ENCODE measurements at places on chromosomes 1 and 21.

DNA sequence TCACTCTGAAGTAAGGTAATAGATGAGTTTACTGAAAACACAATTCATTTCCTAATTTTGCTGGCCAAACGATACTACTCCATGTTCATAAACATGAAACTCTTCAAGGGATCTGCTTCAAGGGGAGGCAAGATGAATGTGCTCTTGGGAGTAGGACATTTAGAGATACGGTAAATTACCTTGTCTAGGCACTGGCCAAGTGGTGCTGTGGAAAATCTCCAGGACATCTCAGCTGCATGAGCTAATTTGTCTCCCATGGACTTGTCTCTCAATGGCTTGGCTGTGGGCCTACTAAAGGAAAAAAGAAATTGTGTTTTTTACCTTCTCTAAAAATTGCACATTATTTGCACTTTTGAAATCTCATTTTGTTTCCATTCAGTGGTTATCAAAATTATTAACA lies 780.6 kb downstream of the LTN1 start:
- no peak for DNase-seq

DNA sequence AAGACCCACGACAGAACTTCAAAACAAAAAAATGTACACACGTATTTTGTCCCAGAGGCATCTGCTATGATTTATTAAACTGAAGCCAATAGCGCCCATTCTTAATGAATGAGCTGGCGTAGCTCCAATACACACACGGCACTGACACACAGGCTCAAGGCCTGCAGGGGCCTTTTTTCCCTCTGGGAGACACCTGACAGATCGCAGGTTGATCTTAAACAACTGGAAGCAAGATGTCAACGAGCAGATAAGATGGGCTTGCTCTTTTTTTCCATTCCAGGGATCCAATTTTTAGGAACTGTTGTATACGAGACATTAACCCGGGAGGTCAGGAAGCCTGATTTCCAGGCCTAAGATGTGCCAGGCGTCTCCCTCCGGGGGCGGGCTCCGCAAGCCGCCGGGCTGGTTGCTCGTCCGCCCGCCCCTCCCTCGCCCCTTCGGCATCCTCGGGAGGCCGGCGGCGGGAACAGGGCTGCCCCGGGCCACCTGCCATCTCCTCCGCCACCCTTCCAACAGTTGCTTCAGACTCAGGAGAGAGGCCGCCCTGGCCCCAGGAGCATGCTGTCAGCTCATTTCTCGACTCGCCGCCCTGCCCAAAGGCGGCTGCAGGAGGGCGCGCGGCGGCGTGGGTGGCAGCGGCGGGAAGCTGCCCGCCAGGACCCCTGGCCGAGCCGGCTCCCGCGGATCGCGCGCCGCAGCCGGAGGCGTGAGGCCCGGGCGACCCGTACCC lies 735 bp downstream of the TTC13 start:
- peak; percentile 45 for DNase-seq

DNA sequence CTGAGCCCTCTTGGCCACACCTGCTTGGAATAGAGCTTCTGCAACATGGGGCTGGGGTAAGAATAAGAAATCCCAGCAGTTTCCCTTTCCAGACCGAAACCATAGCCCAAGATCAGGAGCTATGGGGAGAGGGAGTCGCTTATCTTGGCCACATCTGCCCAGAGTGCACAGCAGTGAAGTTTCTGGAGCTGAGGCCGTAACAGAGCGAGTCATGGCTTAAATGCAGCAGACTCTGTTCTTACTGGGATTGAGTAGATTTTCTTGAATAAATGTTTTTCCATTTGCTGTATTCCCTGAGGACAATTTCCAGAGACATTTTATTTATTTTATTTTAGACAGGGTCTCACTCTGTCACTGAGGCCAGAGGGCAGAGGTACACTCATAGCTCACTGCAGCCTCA lies 33.5 kb downstream of the CFAP57 start:
- DNase-seq = no peak

GRCh38 chr1:47655521-47656300 lies 217.9 kb downstream of the FOXD2 start:
- no peak for DNase-seq

DNA sequence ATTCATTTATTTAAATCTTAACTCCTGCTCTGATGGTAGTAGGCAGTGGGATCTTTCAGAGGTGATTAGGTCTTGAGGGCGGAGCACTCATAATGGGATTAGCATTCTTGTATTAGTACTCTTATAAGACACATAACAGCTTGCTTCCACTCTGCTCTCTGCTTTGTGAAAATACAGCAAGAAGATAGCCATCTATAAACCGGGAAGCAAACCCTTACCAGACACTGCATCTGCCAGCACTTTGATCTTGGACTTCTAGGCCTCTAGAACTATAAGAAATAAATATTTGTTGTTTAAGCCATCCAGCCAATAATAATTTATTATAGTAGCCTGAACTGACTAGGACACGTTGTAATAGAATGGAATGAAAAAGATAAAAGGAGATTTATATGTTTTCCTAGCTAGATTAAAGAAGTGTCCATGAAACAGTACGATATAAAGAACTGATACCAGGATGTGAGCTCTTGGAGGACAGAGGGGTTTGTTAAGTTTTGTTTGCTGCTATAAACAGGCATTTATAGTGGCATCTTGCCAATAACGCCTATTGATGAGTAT lies 869.9 kb downstream of the MRPL39 start:
- no peak for DNase-seq

DNA sequence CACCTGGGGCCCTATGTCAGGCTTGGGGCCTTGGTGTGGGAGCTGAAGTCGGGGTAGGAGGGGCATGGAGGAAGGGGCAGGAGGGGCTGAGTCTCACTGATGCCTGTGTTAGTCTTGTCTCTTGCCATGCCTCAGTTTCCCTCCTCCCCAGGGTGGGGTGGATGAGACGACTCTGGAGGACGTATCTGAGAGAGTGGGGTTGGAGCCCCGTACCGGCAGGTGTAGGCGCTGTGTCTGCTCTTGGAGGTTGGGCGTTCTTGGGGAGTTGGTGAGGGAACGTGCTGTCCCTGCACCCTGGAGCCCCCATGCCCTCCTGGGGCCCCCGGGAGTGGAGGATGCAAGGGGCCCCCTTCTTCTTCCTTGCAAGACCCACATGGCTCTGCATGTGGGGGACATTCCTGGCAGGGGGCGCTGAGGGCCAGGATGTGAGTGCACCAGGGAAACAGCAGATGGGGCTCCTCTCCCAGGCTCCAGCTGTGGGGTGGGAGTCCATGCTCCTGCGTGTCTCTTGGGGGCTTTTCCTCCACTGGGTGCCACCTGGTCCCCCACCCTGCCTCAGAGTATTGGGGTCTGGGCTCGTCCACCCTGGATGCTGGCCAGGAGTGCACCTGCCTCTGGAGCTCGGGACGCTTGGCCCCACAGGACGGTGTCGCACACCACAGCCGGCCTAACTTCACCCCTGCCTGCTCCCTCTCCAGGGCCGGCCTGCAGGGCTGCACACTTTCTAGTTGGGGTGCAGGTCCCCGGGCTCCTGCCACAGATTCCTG lies 1.4 kb upstream of the TNFRSF14 start:
- peak; percentile 70 for DNase-seq

- no peak for DNase-seq
Measured at GRCh38 chr1:212225871-212226302, 59.3 kb upstream of the PPP2R5A start.

DNA sequence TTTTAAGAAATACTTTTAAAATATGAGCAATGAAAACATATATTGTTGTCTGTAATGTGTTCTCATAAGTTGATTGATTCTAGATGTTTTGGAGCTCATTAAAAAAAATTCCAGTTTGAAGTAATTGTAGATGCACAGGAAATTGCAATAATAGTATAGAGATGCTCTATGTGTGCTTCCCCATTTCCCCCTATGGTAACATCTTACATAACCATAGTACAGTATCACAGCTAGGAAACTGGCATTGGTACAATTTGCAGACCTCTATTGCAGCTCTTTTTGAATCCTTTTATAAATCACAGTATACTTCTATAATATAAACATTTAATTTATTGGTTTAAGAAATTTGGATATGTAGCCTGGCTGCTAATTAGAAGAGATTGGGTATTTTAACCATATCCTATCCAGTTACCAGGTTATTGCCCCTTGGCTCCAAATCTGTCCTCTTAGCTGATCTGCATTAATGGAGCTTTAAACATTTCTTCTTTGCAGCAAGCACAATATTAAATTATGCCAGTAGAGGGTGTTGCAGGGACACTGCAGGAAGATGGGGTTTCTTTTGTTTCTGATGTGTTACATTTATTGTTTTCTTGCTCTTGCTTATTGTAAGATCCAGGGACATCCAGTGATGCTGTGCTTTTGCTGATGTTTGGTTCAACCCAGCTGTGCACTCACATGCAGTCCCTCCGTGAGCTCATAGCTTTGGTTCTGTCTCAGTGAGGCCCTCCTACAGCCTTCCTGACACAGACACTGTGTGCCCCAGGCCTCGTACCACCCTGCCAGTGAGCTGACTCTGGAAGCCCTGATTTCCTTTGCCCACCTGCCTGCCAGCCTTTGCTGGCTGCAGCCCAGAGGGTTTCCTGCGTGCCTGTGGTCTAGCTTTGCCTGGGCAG lies 103.3 kb downstream of the RABGAP1L start:
- no peak for DNase-seq

GRCh38 chr1:5385956-5386355 lies 606.3 kb downstream of the NPHP4 start:
- DNase-seq = no peak

GRCh38 chr1:163565166-163565565 lies 243.4 kb downstream of the NUF2 start:
- DNase-seq = no peak

DNA sequence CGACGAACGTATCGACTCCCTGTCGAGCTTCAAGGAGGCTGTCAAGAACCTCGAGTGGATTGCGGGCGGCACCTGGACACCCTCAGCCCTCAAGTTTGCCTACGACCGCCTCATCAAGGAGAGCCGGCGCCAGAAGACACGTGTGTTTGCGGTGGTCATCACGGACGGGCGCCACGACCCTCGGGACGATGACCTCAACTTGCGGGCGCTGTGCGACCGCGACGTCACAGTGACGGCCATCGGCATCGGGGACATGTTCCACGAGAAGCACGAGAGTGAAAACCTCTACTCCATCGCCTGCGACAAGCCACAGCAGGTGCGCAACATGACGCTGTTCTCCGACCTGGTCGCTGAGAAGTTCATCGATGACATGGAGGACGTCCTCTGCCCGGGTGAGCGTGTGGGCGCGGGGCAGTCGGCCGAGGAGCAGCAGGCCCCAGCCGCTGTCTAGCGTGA lies 28.0 kb downstream of the COL6A2 start:
- no peak for DNase-seq

GRCh38 chr1:66768965-66769364 lies 16.7 kb downstream of the DYNLT5 start:
- no peak for DNase-seq

- DNase-seq = peak; percentile 12
Measured at GRCh38 chr1:201230676-201231075, 40.1 kb downstream of the IGFN1 start.

GRCh38 chr1:7329868-7330615 lies 441.1 kb upstream of the VAMP3 start:
- peak; percentile 7 for DNase-seq

DNA sequence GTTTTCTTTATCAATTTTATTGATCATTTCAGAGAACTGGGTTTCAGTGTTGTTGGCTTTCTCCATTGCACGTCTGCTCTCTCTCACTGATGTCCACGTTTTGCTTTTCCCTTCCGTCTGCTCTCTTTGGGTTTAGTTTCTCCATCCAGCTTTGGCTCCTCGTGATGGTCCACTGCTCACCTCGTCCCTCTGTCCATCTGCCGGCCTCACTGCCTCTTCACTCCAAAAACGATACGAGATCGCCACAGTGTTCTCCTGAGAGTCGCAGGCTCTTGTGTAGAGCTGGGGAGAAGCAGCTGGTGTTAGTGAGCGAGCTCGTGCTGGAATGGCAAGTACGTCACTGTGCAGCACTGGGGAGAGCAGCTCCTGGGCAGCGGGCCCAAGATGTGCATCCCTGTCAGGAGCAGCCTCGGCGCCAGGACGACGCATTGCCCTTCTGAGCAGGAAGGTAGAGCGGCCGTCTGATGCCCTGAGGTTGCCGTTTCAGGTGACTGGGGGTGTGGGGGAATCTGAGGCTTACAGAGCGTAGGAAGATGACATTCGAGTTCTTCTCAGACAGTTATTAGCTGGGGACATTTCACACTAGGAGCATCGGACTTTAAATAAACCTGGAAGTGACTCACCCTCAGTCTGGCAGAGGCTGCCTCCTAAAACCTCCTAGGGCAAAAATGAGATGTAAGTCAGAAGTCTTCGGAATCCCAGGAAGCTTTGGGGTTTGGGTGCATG lies 31.4 kb upstream of the PCBP3 start:
- no peak for DNase-seq

GRCh38 chr1:192702212-192702902 lies 66.4 kb downstream of the RGS13 start:
- no peak for DNase-seq

- DNase-seq = peak; percentile 27
Measured at GRCh38 chr1:32818804-32819541, 1.5 kb downstream of the S100PBP start.

DNA sequence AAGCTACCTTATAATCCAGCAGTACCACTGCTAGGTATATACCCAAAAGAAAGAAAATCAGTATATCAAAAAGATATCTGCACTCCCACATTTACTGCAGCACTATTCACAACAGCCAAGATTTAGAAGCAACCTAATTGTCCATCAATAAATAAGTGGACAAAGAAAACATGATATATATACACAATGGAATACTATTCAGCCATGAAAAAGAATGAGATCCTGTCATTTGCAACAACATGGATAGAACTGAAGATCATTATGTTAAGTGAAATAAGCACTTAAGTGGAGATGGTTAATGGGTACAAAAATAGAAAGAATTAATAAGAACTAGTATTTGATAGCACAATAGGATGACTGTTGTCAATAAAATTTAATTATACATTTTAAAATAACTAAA lies 90.7 kb upstream of the PKN2 start:
- no peak for DNase-seq

DNA sequence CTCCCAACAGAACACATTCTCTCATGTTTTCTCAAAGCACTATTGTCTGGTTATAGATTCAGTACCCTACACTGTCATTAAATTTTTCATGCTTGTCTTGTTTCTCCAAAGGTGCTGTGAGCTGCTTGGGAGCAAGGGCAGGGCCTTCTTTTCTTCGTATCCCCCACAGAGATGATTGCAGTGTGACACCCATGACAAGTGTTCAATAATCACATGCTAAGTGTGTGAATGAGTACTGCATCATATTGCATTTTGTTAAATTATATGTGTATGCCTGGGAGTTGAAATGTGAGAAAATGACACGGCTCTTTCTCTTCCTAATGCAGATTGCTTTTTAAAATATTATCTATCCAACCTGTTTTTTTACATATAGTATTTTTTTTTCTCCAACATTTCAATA lies 57.3 kb upstream of the MAGI3 start:
- no peak for DNase-seq
